ENCODE measurements at places on chromosomes 3 and 15. TPM values are rescaled to one million over a fixed set of nuclear protein-coding genes. Genes with fewer than 3 reads are reported as not detected.

Gene IQGAP1
- total RNA-seq = 206 TPM

Gene CYP8B1
- total RNA-seq = not detected

Gene TMEM45A
- 2.8 TPM for total RNA-seq

Gene FGD5
- total RNA-seq = 82.4 TPM

Gene NR2E3
- total RNA-seq = 0.09 TPM

Gene CYP19A1
- 0.19 TPM for total RNA-seq

Gene SLC2A2
- not detected for total RNA-seq

Gene GOLGA8J
- not detected for total RNA-seq

Gene TRIM59
- total RNA-seq = 20.3 TPM

Gene DAZL
- total RNA-seq = not detected

Gene NSUN3
- 14.0 TPM for total RNA-seq

Gene STAC
- 0.18 TPM for total RNA-seq

Gene SRGAP3
- under 0.01 TPM for total RNA-seq

Gene KCNAB1
- 0.63 TPM for total RNA-seq

Gene SI
- not detected for total RNA-seq

Gene SV2B
- 0.18 TPM for total RNA-seq

Gene UBA5
- total RNA-seq = 37.6 TPM

Gene FOXB1
- total RNA-seq = not detected

Gene ATP13A4
- total RNA-seq = 0.09 TPM

Gene ADGRG7
- total RNA-seq = not detected

Gene MB21D2
- total RNA-seq = 13.8 TPM

Gene GADL1
- 0.45 TPM for total RNA-seq
